M059J (cell line): ENCODE measurements at places on chromosomes 5 and 9. TPM values are rescaled to one million over a fixed set of nuclear protein-coding genes. Genes with fewer than 3 reads are reported as not detected.

DNA sequence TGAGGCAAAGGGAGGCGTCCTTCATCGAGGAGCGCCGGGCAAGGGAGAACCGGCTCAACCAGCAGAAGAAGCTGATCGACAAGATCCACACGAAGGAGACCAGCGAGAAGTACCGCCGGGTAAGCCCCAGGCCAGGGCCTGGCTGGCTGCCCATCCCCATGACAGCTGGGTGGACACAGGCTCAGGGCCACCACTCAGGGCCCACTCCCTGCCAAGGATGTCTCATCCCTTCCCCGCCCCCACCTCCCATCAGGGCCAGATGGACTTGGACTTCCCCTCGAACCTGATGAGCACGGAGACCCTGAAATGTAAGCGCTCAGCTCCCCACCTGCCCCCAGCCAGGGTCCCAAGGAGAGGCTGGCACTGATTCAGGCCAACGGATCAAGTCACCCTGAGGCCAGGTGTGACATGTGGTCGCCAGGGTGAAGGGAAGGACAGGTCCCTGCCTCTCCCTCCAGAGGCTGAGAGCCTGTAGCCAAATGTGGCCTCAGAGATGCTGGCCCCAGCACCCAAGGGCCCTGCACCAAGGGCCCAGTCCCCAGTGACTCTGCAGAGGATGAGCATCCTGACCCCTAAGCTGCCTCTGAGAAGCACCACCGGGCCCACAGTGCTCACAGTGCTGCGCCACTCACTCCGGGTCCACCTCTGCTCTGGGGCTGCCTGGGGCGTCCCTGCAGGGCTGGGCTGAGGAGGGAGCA is 3.1 kb upstream of the RABL6 start:
- no peak for DNase-seq

FAM81B gene
- 0.54 TPM in 1 of 2 replicates, not detected in the other for total RNA-seq

DNA sequence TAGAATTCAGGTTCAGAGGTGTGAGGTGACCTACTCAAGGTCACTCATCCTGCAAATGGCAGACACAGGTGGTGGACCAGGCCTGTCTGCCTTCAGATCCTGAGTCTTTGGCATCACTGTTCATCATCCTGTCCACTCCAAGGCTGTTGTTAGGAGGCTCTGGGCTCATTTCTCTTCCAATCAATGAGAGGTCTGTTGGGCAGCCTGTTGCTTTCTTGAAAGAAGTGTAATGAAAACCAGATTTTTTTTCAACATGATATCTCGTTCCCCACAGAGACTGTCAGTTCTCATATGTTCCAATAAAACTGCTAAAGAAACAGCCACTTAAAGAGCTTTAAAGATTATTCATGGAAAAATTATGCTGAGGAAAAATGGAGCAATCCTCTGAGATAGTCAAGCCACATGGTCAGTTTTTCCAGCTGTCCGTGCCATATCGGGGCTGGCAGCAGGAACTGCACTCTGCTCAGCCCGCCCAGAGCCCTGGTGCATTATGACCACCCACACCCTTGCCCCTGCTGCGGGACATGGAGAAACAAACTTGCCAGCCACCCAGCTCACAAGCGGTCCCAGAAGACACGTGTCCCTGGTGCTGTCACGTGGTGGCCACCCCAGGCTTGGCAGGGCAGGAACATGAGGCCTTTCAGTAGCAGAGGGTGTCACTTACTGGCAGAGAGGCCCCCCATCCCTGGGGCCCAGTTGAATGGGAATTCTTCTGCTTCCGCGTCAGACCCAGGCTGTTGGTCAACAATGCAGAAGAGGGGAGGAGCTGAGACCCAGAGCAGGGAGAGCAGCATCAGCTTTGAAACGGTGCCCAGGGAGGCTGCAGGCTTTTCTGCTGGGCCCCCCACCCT is 63.7 kb upstream of the ANGPTL2 start:
- no peak for DNase-seq

FAM221B gene
- total RNA-seq = not detected in 2 replicates

IFNK gene
- total RNA-seq = not detected in 2 replicates

DNA sequence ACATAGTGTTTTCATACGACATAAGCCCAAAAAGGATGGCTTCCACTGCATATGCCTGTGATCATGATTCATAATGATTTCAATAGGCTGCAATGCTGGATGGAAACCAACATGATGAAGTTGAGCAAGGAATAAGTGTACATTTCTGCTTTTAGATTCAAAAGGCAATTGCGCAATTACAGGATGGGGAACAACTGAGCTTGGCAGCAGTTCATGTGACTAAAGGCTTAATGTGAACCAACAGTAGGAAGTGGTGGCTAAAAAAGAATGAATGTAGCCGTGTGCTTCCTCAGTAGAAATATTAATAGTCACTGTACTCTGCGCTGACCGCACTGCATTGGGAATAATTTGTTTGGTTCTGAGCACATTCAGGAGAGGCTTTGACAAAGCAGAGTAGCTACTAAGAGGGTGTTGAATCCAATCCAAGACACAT is 51.2 kb downstream of the SLC1A3 start:
- DNase-seq = peak; percentile 99

DNA sequence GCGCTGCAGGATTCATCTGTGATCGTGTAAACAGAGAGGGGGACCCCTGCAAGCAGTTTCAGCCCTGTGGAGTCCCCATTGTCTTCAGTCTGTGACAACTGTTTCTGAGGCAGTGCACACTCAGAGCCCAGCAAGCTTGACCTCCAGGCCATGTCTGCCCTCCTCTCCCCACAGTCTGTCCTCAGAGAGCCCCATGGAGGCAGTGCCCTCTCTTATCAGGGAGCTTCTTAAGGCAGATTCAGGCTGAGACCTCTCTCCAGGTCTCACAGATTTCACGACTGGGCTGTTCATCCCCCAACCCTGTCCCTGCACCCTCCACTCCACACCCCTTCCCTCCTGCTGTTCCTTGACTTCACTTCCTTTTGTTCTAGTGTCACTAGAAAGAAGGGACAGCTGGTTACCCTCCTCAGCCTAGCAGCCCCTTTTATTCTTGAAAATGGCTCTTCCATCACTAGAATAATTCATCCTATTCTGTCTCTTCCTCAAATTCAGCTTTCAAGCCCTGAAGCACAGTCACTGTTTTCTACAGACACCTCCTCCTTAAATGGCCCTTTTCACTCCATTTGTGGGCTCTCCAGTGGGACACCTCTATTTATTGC is 218.4 kb downstream of the MED10 start:
- DNase-seq = no peak

GRCh38 chr9:33143241-33143661 is 23.9 kb downstream of the B4GALT1 start:
- DNase-seq = peak; percentile 57

DNA sequence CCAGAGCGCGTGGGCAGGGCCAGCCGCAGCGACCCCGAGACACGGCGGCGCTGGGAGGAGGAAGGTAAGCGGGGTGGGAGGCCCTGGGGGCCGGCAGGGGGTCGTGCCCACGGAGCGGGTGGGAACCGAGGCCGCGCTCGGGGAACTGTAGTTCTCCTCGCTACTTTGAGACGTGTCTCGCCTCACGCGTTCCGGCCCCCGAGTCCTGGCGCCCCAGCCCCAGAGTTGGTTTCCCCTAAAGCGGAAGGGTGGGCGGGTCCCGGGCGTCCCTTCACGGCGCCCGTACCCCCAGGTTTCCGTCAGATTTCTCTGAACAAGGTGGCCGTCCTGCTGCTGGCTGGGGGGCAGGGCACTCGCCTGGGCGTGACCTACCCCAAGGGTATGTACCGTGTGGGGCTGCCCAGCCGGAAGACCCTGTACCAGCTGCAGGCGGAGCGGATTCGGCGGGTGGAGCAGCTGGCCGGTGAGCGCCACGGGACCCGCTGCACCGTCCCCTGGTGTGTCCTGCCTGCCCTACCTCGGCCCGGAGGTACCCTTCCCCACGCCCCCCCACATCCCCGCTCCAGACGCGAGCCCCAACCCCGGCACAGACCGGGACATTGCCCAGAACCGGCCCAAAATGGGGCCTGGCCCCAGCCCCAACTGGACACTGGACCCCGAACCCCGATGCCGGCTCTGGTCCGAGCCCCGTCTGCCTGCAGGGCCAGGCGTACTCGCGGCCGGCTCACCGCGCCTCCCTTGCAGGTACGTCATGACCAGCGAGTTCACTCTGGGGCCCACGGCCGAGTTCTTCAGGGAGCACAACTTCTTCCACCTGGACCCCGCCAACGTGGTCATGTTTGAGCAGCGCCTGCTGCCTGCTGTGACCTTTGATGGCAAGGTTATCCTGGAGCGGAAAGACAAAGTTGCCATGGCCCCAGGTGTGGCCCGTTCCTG is 709 bp downstream of the UAP1L1 start:
- no peak for DNase-seq

- DNase-seq = no peak
Measured at GRCh38 chr9:114666851-114667250, 9.2 kb upstream of the TEX53 start.
